ENCODE measurements at places on chromosomes 7 and 10.
A peak's percentile ranks its signal among the peaks of the same experiment; 100 is the strongest.

GRCh38 chr10:132133005-132133404 is 53.7 kb upstream of the DPYSL4 start:
- no peak for DNase-seq

DNA sequence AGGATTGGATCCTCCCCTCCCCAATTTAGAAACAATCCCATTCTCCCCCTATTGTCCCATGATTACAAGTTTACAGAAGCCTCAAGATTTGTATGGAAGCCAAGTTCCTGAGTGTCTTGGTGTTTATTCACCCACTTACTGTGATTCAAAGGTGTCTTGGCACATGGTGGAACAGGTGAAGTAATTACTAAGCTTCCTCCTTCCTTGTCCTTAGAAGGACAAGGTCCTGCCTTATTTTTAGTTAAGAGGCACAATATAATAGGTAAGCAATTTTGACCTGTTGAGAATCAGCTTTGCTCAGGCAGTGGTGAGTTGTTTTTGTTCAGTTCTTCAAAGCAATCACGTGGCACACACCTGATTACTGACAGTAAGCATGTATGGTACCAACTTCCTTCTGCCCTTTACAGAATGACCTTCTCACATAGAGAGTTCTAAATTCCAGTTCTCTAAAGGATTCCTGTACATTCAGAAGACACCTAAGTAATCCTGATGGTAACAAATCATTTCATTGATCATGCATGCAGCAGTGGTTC is 60.7 kb upstream of the SLC13A1 start:
- no peak for DNase-seq

- DNase-seq: peak; percentile 47
Measured at GRCh38 chr10:91201213-91201996, 19.1 kb upstream of the PCGF5 start.

GRCh38 chr7:2032876-2033407 is 199.8 kb downstream of the MAD1L1 start:
- no peak for DNase-seq

- DNase-seq: no peak
Measured at GRCh38 chr7:1536743-1537534, 6.4 kb downstream of the MAFK start.

GRCh38 chr10:81730891-81731290 is 144.1 kb upstream of the NRG3 start:
- no peak for DNase-seq

- peak; percentile 77 for DNase-seq
Measured at GRCh38 chr7:27130540-27131389, at the start of gene HOXA4. Gene HOXA4 (minus strand): TSS chr7:27130757. CDS start chr7:27130733, 24 bp downstream.

DNA sequence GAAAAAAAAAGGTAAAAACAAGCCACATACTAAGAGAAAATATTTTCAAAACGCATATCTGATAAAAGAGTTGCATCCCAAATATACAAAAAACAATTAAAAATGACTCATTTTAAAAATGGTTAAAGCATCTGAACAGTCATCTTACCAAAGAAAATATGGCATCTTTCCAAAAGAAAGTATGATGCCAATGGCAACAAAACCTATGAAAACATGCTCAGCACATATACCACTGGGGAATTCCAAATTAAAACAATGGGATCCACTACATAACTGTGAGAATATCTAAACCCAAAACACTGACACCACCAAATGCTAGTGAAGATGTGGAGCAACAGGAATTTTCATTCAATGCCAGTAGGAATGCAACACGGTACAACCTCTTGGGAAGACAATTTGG is 39.3 kb downstream of the VSTM2A start:
- no peak for DNase-seq

- DNase-seq: no peak
Measured at GRCh38 chr10:100007231-100008141, 2.3 kb downstream of the DNMBP start.

DNA sequence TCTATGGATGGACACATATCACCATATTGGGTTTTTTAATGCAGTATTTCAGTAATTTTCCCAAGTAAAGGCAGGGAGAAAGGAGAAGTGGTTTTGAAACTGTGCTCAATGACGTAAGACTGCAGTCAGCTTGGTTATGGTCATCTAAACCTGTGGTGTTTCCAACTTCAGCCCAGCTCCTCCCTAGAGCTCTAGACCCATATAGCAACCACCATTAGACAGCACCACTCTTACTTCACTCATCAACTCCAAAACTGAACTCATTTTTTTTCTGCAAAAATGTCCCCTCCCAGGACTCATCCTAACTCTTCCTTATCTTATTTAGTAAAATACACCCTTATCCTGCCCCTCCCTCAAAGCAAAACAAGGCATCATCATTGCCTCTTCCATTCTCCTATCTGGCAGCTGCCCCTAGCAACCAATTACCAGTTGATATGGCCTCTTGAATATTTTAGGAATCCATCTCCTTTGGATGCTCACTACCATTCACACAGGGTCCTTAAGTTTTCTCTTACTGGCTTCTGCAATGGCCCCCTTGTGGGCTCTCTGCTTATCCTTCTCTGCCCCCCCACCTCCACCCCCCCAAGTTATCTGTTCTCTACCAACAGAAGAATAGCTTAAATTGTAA is 1.5 kb upstream of the RALA start:
- no peak for DNase-seq

- no peak for DNase-seq
Measured at GRCh38 chr7:27091941-27092818, 3.6 kb downstream of the HOXA1 start.

GRCh38 chr10:82288461-82288881 is 413.5 kb downstream of the NRG3 start:
- DNase-seq: no peak

DNA sequence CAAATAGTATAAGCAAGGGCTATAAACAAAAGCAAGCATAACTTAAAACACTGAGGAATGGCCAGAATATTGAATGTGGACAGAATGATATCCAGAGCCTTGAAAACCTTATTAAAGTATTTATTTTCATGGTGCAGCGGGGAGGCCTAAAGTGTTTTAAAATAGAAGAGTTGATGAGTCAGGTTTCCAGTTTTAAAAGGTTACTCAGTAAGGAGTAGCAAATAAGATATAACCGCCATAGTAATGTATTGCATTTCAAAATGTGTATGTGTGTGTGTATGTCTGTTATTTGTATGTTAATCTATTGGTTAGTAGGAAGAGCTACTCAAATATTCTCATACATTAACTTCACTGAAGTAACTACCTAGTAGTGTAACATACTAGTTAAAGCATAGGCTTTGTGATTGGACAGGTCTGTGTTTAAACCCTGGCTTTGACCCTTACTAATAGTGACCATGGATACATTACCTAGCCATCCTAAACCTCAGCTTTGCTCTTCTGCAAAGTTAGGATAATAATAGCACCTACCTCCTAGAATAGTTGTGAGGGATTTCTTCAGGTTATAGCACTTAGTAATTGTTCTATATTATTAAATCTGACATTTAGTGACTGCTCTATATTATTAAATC is 16.9 kb downstream of the CUTC start:
- no peak for DNase-seq

Measured in activated naive CD8-positive, alpha-beta T cell treated with anti-CD3 and anti-CD28 coated beads, Interleukin-2, amount 50 U/mL, for 24 hours (primary cell).